ENCODE measurements at places on chromosomes 2 and 18.
A peak's percentile ranks its signal among the peaks of the same experiment; 100 is the strongest.

DNA sequence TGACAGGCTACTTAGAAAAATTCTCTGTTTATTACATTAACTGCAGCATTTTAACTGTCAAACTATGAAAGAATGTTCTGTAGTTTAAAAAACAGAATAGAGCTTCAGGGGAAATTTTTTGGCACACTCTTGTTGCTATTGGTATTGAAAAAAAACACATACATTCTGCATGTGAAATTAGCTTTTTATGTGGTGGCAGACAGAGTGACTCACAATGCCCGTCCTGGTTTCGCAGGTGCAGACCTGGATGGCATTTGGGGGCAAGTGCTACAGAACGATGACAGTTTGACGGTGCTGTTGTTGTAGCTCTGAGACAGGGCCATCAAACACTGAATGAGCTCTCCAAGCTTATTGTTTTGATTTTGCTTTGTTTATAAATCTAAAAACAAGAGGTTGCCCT, 105.0 kb upstream of the MAP3K20 start:
- DNase-seq = no peak

DNA sequence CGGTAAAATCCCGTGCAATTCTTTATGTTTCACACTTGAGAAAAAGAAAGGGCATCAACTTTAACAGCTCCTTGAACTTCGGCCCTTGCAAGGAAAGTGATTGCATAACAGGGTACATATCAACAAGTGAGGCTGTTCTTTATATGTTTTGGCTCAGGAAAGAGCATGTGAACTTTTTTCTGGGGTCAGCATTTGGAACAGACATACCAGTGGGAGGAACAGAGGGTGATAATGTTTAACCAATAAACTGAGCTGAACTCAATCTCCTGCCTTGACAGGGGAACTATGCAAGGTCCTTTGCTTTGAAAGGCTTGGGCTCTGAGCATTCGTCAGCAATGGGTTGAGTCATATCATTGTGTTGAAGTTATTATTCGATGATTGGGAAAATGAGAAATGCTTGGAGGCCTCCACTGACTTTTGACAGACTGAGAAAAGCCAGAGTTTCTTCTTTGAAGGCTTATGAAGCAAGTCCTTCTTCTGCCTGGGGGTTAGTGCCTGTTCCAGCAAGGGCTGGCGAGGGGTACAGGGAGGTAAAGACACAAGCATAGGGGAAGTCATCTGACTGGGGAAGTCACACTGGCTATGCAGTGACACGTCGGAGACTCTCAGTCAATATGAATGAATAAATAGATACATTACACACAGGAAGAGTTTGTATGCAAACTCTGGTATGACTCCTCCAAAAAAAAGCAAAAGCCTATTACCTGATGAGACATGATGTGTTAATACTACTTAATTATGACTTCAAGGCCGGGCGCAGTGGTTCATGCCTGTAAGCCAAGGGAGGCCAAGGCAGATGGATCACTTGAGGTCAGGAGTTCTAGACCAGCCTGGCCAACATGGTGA, 57.2 kb downstream of the CYB5A start:
- DNase-seq = no peak

GRCh38 chr2:62379566-62379965, 126.4 kb downstream of the TMEM17 start:
- DNase-seq = no peak

GRCh38 chr2:33395655-33396249, 80.7 kb upstream of the RASGRP3 start:
- peak; percentile 2 for DNase-seq

DNA sequence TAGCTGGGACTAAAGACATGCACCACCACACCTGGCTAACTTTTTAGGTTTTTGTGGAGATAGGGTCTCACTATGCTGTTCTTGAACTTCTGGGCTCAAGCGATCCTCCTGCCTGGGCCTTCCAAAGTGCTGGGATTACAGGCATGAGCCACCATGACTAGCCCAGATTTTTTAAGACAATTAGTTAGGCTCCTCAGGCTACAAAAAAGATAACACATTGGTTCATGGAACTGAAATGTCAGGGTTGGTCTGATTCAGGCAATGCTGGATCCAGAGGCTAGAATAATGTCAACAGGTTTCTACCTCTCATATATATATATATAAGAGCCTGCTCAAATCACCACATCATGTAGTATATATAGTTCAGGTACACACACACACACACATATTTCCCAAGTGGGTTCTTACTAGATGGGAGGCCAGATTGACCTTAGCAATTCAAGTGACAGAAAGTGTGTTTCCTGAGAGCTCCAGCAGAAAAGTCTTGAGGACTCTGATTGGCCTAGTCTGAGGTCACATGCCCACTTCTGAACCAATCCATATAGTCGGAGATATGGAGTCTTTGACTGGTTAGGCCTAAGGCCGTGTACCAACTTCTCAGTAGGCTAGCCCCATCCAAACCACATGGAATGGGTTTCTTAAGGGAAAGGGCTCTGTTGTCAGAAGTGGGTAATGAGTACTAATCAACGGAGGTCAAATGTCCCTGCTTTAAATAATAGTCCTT, 72.6 kb upstream of the LAPTM4A start:
- no peak for DNase-seq

DNA sequence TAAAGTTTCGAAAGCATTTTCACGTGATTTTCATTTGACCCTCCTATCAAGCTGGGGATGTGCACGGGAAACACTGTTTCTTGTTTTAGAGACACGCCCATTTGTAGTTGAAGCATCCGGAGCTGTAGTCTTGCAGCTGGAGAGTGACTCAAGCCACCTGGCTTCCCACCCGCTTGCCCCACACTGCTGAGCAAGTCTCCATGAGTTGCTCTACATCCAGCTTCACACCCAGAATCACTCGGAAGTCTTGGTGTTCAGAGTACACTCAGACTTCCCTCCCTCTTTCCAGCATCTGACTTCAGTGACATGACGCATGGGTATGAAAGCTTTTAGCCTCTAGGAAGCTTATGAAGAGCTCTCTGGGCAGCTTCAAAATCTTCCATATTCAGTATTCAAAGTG, 262.4 kb downstream of the NBAS start:
- no peak for DNase-seq

DNA sequence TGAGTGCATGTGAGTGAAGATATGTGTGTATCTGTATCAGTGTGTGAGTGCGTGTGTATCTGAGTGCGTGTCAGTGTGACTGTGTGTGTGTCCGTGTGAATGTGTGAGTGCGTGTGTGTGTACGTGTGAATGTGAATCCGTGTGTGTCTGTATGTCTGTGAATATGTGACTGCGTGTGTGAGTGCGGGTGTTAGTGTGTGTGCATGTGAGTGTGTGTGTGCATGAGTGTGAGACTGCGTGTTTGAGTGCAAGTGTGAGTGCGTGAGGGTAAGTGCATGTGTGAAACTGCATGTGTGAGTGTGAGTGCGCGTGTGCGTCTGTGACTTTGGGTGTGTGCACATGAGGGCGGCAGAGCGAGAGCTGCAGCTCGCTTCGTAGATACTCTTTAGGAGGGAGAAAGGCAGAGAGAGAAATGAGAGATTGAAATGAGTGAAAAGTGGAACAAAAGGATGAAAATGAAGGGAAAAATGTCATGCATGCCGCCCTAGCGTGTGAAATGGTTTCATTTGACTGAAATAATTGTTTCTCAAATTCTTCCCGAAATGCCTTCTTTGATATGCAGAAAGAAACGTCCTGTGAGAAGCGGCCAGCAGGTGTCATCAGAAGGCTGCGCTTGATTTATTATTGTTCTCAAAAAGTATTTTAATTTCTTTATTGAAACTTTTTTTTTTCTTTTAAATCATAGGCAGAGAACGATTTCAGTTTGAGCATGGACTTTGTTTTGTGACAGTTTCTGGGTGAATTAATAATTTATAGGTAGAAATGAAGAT, 25.6 kb downstream of the ZNF407 start:
- DNase-seq = no peak

GRCh38 chr2:7033136-7033960, 116.1 kb downstream of the RNF144A start:
- no peak for DNase-seq

DNA sequence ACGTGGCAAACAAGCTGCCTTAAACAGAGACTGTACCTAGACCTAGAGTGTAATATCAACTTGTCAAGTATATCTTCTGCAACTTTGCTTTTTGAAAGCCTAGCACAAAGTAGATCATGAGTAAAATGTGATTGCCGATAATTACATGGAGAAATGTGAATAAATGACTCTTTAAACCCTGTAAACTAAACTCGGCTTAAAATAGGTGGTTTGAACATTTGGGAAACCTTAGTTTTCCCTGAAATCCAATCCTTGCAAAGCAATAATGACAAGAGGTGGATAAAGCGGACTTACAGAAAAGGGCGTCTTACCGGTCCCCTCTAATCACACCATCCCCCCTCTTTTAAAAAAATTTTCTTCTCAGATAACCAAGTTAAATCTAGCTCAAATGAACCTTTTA, 549 bp upstream of the PSMD14 start:
- DNase-seq = no peak

DNA sequence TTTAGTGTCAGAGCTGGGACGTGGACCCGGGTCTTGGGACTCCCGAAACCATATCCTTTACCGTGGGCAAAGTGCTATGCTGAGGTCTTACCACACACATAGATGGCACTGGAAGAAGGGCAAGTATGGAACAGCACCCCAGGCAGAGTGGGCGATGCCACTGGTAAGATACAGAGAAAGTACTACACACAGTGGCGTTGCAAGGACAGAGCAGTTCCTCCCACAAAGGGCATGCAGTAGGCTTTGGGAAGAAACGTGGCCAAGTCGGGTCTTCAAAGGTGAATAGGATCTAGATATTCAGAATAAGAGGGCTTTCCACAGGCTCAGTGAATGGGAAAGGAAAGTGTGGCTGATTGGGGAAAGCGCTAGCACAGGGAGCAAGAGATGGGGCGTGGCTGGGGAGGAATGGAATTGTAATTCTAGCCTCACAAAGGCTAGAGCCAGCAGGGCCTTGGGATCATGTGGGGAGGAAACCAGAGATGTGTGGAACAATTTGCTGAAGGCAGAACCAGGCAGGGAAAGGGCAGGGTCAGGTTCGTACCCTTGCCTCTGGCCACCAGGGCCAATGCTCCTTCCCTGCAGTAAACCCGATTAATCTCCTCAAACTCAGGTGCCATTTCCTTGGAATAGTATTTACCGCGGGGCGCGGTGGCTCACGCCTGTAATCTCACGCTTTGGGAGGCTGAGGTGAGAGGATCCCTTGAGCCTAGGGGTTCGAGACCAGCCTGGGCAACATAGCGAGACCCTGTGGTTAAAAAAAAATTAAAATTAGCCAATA, 36.0 kb downstream of the PCBP1 start:
- no peak for DNase-seq

GRCh38 chr2:23469142-23469540, 84.2 kb downstream of the KLHL29 start:
- DNase-seq = no peak

- DNase-seq = no peak
Observed at GRCh38 chr18:59945544-59945943, 45.7 kb downstream of the PMAIP1 start.

GRCh38 chr18:37508207-37508606, 57.4 kb downstream of the CELF4 start:
- DNase-seq = no peak

DNA sequence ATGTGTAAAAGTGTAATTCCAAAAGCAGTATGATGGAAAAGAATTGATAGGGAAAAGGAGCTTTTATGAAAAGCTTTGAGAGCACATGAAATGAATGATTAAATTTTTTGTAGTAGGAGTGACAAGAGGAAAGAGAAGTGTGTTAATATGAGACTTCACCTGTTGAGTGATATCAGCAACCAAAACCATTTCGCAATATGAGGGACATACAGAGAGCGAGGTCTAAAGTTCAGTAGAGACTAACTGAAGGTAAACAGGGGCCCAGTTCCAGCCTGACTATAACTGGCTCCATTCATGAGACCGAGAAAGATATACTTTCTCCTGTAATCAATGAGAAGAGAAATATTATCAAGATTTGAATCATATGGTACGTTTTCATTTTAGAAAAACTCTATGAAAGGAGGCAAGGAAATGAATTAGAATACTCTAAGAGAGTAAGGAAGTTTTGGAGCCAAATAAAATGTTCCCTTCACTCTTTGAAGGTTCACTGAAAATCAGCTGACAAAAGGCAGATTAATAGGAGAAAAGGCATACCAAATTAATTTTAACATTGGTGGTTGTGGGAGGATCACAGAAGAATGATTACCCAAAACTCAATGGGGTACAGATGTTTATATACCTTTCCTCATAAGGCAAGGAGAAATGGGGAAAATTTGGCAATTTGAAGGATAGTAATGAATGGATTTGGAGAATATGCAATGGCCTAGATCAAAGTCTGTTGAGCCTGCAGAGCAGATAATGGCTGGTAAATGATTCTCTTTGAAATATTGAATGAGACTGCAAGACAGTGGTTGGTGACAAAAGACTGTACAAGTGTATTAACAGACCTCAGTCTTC, 932.2 kb downstream of the TDRD15 start:
- DNase-seq = no peak

DNA sequence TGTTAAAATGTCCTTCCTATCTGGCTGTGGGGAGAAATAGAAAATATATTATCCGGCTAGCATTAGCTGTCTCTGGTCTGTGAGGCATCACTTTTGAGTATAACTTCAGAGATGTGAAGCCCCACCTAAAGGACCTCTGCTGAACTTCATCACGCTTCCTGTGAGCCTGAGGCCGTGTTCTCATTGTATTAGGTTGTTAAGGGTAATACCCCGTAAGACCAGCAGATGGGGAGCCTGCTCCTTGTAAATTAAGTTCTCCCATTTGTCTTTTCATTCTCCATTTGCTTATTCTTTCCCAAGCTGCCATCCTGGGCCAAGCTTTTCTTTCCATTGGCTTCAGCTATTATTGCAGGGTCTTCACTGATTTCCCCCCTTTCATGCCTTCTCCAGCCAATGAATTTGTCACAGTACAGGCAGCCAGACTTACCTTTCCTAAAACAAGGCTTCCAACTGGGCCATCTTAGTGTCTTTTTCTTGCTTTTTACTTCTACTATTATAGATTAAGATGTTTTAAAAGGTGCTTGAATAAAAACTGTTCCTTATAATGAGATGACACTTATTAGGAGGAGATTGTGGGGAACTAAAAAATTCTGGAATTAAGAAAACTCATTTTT, 12.4 kb downstream of the NIF3L1 start:
- peak; percentile 41 for DNase-seq

DNA sequence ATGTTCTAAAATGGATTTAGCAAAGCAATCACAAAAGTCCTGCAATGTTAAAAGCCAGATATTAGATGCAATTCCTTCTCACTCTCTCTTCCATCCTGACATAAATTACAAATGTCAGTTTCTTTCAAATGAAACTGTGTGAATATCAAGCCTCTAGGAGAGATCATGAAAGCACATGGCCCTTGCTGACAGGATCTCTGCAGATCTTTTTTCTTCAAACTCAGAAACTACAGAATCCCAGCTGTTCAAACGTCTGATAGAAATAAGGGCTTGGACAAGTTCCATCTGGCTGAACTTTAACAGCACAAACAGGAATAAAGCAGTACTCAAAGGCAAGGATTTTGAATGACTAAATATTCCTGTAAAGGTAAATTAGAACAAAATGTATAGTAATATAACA, 47.6 kb downstream of the PDE1A start:
- DNase-seq = no peak

GRCh38 chr2:179238027-179238426, 26.6 kb downstream of the SESTD1 start:
- no peak for DNase-seq

- no peak for DNase-seq
Observed at GRCh38 chr18:67508146-67508545, 8.4 kb downstream of the DSEL start.
